ENCODE measurements at places on chromosomes 13 and 19.

DNA sequence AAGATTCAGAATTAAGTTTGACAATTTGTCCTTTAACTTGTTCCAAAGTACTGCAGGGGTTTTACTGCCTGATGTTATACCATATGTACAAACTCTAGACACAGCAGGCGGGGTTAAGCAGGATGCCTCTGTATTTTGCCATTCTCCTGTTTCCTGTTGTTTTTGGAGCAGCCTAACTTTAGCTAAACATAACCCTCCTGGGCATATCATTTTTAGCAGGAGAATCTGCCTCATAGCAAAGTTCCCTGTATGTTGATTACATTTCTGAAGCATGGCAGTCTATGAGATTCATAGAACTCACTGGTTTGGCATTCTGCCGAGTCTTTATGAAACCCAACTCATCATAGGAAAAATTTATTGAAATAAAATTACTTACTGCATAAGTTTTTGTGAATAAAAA, 5.2 kb downstream of the LHFPL6 start:
- DNase-seq, result no peak

GRCh38 chr13:100382785-100383184, 205.8 kb downstream of the GGACT start:
- no peak for DNase-seq

- DNase-seq, result no peak
Observed at GRCh38 chr19:51695088-51695487, 2.0 kb downstream of the SPACA6 start.

- peak; percentile 94 for DNase-seq
Observed at GRCh38 chr13:101917833-101918661, 465.6 kb downstream of the ITGBL1 start.

- DNase-seq, result no peak
Observed at GRCh38 chr19:46613525-46613924, 11.4 kb downstream of the PTGIR start.

DNA sequence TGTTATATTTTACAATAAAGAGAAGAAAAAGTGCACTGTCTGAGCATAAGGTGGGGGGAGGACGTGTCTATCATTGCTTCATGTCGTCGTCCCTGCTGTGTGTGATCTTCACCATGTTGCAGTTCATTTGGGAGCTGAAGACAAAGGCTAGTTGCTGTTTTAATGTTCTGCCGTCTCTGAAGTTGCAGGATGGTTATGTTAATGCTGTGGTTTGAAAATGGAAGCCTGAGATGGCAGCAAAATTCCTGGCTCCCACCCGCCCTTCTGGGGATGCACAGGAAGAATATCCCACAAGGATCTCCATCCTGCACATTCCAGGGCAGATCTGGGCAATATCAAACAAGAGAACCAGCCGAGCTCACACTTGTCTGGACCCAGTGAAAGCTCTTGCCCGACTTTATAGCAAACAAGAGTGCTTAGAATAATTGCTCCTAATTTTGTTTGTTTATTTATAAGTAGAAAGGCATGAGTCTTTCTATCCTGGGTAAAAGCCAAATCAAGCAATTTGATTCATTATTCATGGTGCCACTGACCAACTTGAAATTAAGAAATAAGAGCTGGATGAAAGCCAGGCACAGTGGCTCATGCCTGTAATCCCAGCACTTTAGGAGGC, 110.3 kb upstream of the ABCC4 start:
- no peak for DNase-seq

GRCh38 chr13:77345150-77345780, 18.4 kb upstream of the MYCBP2 start:
- DNase-seq, result peak; percentile 47

All from NCI-H187 (cell line).